Left renal pelvis (tissue), 4 donors: ENCODE measurements at places on chromosomes 2 and 18.

DNA sequence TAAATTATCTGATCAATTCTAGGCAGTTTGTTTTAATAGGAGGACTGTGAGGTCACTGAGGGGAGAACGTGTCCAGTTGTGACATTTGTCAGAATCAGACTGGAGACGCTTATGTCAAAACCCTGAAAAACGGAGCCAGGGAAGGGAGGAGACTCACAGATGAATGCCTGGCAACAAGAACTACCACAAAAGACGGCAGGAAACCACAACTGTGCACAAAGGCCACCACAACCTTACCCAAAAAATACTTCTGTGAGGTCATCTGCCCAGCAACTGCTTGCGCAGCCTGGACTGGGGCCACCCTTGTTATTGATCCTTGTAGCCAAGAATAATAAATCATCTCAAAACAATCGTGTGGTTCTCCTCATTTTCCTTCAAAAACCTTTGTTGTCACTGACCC is 173.0 kb upstream of the ALKAL2 start:
- DNase-seq = no peak

- no peak for DNase-seq
Observed at GRCh38 chr2:101432411-101433181, 42.3 kb downstream of the RFX8 start.

- no peak for DNase-seq
Observed at GRCh38 chr18:76658627-76659026, 163.6 kb upstream of the ZNF516 start.

DNA sequence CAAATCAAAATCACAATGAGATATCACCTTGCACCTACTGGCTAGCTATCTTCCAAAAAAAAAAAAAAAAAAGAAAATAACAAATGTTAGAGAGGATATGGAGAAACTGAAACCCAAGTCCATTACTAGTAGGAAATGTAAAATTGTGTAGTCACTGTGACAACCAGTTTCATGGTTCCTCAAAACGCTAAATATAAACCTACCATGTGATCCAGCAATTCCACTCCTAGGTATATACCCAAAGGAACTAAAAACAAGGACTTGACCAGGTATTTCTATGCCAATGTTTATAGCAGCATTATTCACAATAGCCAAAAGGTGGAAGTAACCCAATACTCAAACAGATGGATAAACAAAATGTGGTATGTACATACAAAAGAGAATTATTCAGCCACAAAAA is 11.7 kb upstream of the SCRN3 start:
- DNase-seq = no peak

DNA sequence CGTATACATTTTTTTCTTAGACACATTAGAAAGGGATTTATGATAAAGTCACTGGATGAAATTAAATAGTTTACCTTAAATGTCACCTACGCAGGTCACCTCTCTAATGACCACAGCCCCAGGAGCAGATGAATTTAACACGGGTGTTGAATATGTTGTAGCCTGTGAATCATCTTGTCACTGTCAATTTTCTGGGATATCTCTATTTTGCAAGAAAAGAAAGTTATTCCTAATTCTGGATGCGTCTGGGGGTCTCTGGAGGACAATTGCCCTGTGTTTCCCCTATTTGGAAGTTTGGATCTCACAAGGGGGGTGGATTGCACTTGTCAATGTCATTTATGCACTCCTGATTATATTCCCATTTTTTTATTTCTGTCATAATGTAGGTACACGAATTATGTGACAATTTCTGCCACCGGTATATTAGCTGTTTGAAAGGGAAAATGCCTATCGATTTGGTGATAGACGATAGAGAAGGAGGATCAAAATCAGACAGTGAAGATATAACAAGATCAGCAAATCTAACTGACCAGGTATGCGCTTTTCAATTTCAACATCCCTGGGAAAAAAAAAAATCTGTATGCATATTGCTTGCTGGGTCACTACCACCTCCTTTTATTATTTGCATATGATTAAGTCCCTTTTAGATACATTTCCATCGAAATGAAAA is 7.7 kb downstream of the MEIS1 start:
- no peak for DNase-seq

DNA sequence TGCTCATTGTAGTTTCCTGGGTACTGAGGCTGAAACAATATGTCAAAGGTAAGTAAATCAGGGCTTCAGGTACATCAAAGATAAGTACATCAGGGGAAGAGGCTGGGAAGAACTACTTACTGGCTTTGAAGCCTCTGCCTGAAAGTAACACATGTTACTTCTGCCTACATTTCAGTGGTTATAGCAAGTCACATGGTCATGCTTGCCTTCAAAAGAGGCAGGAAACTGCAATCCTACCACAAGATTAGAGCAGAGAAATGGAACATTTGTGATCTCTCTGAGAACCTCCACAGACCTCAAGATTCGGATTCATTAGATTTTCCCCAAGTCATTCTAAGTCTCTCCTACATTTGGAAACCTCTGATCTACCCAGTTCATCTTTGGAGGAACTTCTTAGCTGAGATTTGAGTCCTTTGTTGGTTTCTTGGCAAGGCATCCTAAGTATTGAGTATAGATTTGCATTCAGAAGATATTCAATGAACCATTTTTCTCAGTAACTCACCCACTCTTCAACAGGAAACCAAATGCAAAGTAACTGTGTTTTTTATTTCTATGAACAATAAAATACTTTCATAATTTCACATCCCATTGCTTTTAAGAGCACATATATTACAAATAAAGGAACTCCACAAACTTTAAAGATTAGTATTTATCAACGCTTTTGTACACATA is 48.5 kb upstream of the CCDC195 start:
- no peak for DNase-seq

DNA sequence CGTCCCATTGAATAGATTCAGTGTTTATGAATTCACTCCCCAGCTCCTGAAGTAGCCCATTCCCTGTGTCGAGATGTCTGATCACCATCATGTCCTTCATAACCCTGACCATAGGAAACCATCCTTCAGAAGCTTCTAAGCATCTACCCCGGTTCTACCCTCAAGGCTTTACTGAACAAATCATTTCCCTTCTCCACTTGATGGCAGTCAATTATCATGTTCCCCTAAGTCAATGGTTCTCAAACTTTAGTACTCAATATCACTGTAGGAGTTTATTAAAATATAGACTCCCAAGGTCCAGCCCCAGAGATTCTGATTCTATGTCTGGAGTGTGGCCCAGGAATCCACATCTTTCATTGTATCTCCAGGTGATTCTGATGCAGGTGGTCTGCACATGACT is 228.4 kb upstream of the SP5 start:
- DNase-seq = no peak

GRCh38 chr18:49399003-49399402 is 61.4 kb downstream of the DYM start:
- no peak for DNase-seq

- peak; percentile 39 for DNase-seq
Observed at GRCh38 chr2:100017633-100018032, 124.8 kb downstream of the AFF3 start.

DNA sequence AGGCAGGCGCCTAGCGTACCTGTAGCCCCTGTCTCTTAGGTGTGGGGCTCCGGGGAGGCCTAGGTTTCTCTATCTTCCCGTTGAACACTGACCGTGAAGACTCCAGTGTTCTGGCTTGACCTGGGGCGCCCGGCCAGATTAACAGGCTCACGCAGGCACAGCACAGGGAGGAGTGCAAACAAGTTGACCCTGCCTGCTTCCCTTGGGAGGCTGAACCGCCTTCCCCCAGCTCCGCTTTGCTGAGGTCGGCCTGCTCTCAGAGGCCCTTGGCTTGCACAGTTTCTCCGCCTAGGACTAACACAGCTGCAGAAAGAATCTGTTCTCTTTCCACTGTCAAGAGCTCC is 567 bp downstream of the PCYOX1 start:
- no peak for DNase-seq

DNA sequence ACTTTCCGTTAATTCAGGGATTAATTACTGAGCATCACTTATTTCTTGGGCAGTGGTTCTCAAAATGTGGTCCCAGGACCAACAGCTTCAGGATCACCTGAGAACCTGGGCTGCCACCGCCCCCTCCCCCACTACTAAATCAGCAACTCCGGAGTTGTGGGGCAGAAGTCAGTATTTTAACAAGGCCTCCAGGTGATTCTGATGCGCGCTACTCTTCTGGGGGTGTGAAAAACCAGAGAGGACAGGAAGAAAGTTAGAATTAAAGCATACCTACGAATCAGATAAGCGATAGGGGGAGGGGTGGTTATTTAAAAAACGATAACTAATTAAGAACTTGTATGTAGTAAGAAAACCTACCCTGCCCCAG is 319 bp downstream of the ZSCAN30 start:
- no peak for DNase-seq

- DNase-seq = peak; percentile 25
Observed at GRCh38 chr2:80073134-80073561, 231.4 kb downstream of the LRRTM1 start.

GRCh38 chr2:214014551-214015220 is 396.2 kb upstream of the VWC2L start:
- DNase-seq = no peak

DNA sequence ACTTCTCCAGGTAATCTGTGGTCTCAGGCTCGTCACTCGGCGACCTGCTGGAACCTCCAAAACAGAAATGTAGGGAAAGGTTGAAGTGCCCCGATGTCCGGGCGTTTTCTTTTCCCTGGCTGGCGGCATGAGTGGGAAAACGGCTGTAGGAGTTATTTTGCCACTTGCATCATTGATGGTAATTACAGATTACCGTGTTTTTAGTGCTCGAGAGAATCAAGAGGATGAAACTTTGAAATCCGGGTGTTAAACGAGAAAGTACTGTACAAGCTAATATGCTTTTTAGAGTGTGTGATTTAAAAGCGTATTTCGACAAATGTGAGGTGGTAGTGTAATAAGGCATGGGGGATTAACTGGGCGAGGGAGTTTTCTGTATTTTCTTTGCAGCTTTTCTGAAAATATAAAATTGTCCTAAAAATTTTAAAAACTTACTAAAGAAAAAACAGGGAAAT is 819 bp downstream of the GRHL1 start:
- DNase-seq = no peak

DNA sequence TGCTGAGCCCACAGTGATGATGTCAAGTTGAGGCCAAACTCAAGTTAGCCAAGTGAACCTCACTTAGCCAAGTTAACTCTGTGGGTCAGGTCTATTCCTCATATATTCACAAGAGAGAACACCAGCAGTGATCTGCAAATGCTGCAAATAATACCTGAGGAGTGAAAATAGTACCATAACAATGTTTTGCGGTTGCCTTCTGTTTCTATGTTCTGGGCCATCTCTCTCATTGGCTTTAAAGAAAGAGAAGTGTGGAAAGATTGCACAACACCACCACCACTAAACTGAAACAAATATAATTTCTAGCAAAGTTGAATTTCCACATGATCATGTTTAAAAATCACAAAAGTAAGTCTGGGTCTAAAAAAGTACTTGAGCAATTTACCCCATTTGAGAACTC is 211.1 kb upstream of the GALNT5 start:
- no peak for DNase-seq

DNA sequence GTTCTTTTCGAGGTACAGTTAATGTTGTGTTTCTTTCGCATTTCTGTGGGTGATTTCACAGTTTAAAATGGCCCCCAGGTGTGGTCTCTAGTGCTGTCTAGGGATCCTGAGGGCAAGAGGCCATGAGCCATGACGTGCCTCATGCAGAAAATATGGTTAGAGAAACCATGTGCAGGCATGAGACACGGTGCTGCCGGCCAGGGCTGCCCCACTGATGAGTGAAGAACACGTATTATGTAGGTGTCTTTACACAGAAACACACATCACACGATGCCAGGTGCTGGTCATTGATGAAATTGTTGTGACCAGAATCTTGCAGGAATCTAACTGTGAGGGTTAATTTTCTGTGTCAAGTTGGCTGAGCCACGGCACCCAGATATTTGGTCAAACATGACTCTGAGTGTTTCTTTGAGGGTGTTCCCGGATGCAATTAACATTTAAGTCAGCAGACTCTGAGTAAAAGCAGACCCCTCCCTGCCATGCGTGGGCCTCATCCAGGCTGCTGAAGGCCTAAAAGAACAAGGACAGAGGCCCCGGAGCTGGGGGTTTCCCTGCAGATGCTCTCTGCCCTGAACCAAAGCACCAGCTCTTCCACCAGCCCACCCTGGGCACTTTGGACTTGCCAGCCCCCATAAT is 463.0 kb upstream of the MYT1L start:
- no peak for DNase-seq

DNA sequence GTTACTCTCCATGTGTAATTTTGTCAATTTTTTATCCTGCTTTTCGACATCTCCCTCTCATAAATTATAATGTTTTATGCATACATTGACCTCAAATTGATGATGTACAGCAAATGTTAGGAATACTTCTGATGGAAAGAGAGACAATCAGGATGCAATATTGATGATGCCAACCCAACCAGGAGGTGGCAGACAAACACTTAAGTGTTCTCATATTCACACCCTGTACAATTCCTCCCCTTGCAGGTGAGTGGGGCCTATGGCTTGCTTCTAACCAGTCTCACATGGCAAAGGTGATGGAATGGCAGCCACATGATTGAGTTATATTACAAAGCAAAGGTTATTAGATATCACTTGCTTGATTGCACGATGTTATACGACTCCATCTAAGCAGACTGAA is 594.3 kb upstream of the REG3G start:
- DNase-seq = no peak

DNA sequence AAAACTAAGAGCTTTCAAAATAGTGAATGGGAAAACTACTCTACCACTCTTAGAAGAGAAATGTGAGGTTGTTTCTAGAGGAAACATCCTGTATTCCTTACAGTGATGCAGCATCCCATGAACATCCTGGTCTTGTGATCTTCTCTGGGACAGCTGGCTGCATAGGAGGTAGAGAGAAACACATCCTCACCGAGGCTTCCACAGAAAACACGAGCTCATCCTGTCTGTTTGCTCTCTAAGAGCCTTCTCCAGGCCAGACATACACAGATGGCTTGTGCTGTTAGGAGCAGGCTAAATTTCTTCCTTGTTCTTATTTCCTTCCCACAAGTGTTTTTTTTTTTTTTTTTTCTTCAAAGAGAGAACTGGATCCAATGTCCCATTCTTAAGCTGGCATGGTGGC is 14.7 kb upstream of the FZD7 start:
- no peak for DNase-seq

- DNase-seq = no peak
Observed at GRCh38 chr2:25545899-25546298, 127.5 kb downstream of the DTNB start.

DNA sequence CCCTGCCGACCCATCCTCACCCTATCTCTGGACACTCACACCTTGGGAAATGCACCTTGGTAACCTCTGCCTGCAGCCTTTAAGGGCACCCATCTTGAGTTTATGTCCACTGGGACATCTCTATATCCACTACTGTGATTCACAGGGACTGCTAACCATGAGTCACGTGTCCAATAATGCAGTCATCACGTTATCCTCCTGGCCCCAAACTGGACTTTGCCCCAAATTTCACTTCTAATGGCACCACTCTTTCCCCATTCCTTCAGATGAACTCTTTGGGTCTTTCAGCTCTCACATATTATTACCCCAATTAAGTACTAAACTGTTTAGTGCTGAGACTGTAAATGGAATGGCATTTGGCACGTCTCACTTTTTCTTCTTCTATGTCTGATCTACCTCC is 71.2 kb upstream of the TMEM200C start:
- no peak for DNase-seq

- no peak for DNase-seq
Observed at GRCh38 chr2:84906900-84907714, 1.7 kb downstream of the TMSB10 start.

GRCh38 chr2:229330952-229331351 is 59.9 kb upstream of the PID1 start:
- DNase-seq = no peak
